SK-N-SH (cell line): ENCODE measurements at places on chromosomes 11 and 22.

GRCh38 chr11:75767228-75767572 lies 1.4 kb upstream of the DGAT2 start:
- DNase-seq = no peak

DNA sequence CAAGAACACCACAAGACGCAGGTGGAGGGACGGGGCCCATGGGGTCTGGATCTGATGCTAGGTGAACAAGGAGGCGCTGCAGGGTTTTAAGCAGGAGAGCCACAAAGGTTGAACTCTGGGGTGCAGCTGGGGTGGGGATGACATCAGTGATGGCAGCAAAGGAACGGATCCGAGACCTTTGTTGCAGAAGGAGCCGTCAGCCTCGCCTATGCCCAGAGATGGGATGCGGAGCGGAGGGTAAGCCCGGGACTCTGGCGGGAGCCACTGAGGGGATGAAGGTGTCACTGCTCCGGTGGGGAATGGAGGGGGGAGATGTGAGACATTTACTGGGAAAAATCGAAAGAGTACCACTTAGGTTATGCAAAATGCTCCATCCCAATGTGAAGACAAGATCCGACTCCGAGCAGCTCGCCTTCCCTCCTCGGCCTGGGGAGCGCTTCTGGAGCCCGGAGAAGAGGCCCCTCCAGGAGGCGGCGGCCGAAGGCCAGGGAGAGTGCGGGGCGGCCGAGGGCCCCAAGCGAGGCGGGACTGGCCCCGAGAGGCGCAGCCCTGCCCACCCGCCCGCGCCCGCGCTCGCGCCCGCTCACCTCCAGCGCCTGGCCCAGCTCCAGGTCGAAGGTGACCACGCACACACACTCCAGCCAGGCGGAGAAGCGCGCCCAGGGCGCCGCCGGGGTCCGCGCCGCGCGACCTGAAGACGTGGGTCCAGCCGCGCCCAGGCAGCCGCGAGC lies 422 bp downstream of the DENND6B start:
- DNase-seq = peak; percentile 55

GRCh38 chr22:44172370-44173108 lies 8.2 kb upstream of the PARVG start:
- no peak for DNase-seq

DNA sequence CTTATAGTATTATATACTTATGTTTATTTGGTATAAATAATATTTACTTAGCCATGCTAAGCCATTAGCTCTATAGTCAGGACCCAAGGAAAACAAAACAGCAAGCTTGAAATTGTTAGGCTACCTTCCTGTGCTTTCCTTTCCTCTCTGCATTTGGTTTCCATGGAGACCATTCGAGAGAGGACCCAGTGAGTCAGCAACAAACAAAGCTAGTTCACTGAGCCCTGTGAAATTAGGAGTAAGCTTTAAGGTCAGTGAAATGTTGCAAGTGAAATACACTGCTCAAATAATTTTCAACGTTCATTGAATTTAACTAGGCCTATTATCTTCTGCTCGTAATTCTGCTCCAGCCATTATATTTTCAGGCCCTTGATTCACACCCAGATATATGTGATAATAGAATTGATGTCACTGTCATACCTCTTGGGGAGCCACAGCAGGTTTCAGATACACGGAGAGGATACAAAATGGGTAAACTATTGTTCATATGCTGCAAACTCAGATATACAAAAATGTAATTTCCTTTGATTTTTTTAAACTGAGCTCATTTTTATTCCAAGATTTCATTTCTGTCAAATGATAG lies 9.1 kb upstream of the OR10D3 start:
- no peak for DNase-seq

DNA sequence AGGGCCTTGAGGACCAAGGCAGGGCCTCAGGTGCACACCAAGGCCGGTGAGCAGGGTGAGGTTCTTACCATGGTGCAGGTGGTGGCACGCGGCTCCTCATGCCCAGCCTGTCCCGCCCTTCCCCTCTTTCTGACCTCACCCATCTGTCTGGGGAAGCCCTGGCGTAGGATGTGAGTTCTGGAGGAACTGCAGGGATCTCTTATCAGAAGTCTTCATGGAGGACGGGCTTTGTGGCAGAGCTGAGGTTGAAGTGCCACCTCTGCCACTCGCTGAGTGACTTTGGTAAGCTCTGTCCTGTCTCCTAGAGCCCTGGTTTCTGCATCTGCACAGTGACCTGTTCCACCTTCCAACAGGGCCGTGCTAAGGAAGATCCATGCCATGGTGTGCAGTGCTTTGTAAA lies 49.1 kb downstream of the LRRC32 start:
- DNase-seq = no peak

DNA sequence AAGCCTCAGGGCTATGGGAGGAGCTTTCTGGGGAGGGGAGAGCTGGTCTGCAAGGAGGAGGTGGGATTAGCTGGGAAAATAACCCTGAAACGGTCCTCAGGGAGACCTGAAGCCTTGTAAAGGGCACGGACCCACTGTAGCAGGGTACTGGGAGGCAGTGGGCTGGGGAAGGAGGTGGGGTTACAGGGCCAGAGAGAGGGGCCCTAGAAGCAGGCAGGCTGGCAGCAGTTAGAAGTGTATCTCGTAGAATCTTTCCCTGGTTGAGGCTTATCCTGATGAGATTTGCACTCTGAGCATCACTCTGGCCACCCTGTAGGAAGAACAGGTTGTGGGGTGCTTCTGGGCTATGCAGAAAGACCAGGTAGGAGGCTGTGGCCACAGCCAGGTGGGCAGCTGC lies 29.6 kb downstream of the FBLN1 start:
- DNase-seq = no peak

GRCh38 chr11:13302420-13302958 lies 24.9 kb downstream of the BMAL1 start:
- DNase-seq = no peak

GRCh38 chr11:17770048-17770652 lies 35.6 kb downstream of the KCNC1 start:
- DNase-seq = peak; percentile 52
